ENCODE measurements at places on chromosomes 5 and 9.

DNA sequence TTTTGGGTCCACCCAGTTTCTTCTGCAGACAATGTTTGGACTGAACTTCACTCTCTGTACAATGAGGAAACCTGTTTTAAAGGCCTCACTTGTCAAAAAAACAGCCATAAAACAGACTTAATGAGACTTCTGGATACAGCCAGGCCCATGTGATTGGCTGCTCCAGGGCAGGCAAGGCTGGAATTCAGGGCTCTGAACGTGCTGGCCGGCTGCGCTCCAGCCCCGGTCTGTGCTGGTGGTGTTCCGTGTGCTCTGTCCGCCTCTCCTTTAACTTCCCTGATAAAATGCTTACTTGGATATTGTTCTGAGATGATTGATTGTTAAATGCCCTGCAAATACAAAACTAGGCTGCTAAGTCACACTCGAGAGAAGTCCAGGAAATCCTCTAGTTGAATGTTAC is 131.2 kb upstream of the KLF4 start:
- no peak for DNase-seq

DNA sequence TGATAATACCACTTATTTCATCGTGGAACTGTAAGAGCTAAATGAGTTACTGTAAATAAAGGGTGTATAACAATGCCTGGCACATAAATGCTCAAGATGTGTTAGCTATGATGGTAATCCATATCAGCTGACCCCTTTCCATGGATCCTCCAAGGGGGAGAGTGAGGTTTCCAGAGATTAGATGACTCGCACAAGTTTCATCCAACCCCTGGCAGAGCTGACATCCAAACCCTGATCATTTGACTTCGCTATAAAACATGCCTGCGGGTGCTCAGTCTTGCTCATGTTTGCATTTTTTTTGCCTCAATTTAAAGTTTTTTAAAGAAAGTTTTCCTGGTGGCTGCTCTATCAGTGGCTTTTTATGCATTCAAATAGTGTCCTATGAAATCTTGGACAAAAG is 145.7 kb upstream of the SMIM23 start:
- no peak for DNase-seq

GRCh38 chr5:130290219-130290618 is 386.0 kb downstream of the CHSY3 start:
- DNase-seq, result no peak

DNA sequence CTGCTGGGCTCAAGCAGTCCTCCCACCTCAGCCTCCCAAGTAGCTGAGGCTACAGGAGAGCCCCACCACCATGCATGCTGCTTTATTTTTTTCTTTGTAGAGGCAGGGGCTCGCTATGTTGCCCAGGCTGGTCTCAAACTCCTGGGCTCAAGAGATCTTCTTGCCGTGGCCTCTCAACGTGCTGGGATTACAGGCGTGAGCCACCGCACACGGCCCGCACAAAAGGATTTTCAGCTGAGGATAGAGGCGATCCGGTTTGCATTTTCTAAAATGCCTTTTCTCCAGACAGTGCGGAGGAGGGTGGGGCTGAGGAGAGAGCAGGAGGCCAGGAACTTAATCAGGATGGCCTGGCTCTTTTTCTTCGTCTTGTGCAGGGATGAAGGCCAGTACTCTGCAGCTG is 6.9 kb downstream of the HRH2 start:
- no peak for DNase-seq

DNA sequence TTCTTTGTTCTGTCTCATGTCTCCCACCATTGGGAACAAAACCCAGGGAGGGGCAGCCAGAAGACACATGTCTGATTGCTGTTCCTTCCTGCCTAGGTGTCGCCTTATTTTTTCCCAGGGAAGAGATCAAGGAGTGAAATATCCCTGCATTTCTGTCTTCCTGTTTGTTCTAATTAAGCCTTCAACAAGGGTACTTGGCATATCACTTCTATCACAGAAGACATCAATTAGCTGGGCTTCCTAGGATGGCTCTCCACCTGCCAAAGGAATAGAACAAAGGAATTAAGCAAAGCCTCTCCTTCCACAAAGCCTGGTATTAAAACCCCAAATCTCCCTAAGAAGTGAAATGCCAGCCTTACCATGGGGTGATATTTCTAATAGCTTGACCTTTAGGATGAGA is 299.5 kb upstream of the CD180 start:
- DNase-seq, result no peak

GRCh38 chr9:69045821-69046220 is 10.3 kb downstream of the FXN start:
- DNase-seq, result no peak

GRCh38 chr5:10702040-10702629 is 58.9 kb downstream of the DAP start:
- DNase-seq, result peak; percentile 73

- DNase-seq, result no peak
These were observed 90.7 kb downstream of the PTCH1 start for GRCh38 chr9:95425910-95426551.

GRCh38 chr5:38166832-38167231 is 91.5 kb upstream of the EGFLAM start:
- no peak for DNase-seq

DNA sequence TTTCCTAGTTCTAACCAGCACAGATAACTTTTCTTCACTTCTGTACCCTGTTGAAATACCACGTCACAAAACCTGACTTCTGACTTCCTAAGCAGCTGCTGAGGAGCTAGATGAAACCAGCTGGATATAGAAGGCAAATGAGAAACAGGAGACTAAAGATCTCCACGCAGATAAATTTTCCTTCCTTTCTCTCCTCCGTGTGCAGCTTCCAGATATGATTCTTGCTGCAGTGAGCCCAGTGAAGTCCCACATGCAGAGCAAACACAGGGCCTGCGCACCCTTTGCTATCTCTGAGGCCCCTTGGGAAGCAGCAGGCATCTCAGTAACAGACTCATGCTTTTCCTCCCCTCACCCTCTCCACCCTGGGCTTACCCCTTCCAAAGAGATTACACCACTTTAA is 1638.3 kb downstream of the MAT2B start:
- DNase-seq, result peak; percentile 2

DNA sequence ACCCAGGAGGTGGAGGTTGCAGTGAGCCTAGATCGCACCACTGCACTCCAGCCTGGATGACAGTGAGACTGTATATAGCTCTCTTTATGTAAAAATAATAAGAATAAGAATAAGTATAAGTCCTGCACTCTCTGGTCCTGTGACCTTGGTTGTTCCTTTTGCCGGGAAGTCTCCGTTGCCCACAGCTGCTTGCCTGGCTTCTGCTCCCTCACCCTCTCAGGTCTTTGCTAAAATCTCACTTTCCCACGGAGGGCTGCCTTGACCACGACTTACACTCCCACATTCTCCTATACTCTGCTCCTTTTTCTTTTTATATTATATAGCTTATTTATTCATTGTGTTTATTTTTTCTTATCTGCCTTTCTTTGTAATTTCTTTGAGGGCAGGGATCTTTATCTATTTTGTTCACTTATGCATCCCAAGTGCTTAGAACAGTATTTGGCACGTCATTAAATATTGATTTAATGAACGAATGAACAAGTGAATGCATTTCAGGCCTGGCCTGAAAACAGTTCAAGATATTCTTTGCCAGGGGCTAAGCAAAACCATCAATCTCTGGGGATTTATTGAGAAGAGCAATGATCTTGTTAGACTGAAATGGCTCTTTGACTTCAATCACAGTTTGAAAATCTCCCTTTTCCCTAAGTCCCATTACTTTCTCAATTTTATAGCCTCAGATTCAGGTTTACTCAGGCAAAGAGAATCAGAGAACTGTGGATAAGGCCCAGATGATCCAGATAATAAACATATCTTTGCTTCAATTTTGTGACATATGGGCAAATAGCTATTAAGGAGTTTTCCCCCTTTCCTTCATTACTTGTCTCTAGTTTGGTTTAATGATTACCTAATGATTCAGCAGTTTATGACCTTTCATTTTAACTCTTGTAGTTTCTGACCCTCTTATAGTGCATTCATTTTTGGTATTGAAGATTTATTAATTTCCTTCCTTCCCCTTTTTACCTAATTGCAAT is 60.8 kb upstream of the TMC1 start:
- no peak for DNase-seq

- DNase-seq, result no peak
These were observed 24.1 kb downstream of the RANBP3L start for GRCh38 chr5:36277521-36278176.

DNA sequence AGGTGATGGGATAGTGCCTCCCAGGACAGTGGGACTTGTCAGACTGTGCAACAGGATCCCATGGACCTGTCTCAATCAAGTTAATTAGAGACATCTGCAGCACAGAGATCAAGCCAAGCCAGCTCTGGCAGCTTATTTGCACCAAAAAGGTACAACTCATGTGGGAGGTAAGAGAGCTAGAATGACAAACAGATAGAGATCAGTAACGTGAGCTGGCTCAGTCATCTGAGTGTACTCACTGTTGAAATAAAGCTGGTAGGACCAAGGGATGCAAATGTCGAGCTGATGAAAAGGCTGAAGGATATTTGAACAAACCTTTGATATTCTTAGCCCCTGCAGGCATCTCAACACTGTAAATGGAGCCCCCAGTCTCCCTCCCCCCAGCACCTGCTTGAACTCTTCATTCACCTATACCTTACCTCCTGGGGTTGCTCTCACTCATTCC is 198.1 kb downstream of the EFNA5 start:
- DNase-seq, result no peak

- DNase-seq, result no peak
These were observed 157.3 kb downstream of the ADAMTS12 start for GRCh38 chr5:33734537-33734936.

- no peak for DNase-seq
These were observed 25.1 kb upstream of the TBC1D2 start for GRCh38 chr9:98280574-98280973.

DNA sequence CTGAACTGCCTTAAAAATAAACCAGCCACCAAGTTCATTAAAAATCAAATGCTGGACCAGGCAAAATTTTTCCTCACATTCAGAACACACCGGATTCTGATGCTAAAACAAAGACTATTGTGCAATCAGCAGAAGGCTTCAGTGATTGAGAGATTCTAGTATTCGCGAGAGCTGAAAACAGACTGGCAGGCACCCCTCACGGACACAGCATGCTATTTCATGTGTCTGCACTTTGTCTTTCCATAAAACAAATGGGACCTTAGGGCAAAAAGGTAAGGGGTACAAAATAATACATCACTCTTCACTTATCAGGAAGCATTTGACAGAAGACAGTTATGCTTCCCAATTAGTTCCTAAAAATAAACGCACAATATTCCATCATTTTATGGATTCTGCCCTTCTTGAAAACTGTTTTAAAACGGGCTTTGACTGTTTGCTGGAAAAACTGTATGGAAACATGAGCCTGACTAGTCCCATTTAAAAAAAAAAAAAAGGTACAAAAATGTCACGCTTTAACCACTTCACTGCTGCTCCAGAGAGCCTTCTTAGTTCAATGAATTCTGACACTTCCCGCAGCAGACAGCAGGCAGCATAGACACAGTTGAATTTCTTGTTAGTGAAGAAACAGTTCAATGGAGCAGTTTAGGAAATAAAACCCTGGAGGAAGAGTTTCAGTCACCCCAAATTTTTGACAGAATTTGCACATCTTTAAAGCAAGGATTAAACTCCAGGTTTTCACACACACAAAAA is 99.2 kb downstream of the MED27 start:
- DNase-seq, result peak; percentile 12

GRCh38 chr9:130172161-130172857 is at the start of gene NCS1:
Gene NCS1 (plus strand): TSS chr9:130172404. CDS start chr9:130172664, 260 bp downstream.
- DNase-seq, result peak; percentile 72

DNA sequence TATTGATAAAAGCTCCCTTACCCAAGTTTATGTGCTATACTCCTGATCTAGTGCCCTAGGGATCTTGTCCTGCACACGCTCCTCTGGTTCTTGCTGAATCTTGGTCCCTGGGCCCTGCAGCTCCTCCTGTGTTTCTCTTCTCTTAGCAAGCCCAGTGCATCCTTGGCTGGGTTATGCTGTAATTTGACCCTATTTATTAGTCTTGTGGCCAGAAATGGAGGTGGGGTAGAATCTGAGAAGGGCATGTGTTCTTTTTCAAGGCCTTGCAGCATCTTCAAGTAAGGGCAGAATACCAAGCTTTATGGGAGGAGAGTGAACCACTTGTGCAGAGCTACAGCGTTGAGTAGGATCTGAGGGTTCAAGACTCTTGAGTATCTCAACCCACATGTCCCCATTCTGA is 366.8 kb downstream of the FAM170A start:
- DNase-seq, result peak; percentile 48

- DNase-seq, result no peak
These were observed 52.2 kb upstream of the DAB2IP start for GRCh38 chr9:121598965-121599871.

DNA sequence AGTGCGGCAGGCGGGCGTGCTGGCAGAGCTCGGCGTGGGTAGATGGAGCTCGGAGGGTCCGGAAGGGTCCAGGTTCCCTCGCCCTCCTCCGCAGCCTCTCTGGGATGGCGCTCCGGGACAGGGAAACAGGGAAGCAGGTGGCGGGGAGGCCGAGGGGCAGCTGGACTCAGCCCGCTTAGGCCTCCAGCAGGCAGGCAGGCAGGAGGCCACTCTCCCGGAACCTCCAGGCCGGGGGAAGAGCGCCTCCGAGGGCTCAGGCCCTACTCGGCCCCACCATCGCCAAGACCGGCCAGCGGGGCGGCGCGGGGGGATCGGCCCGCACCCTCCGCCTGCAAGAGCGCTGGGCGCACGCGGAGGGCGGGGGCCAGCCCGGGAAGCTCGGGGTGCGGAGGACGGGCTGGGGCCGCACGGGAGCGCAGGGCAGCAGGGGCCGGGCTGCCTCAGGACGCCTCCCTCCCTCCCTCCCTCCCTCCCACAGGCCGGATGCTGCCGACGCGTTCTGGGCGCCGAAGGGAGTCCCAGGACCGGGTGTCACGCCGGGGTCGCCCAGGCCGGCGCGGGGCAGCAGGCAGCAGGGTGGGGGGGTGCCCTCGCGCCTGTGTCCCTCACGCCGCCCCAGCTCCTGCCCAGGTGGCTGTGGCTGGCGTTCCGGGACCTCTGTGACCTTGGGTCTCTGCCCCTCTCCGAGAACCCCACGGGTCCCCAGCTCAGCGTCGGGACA is 977 bp downstream of the MGAT4B start:
- peak; percentile 54 for DNase-seq

- no peak for DNase-seq
These were observed 32.2 kb upstream of the SPATA31D4 start for GRCh38 chr9:81896070-81896469.

DNA sequence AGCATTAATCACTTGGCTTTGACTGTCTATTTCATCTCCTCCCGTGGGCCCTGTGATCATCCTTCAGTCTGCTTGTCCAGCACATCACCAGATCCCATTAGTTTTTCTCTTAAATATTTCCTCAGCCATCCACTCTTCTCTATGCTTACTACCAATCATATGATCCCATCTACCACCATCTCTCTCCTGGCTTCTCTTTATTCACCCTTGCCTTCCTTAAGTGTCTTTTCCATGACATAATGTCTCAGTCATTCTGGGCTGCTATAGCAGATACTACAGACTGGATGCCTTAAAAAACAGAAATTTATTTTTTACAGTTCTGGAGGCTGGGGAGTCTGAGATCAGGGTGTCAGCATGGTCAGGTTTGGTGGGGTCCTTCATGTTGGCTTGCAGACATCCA is 208.4 kb upstream of the PPP1R2B start:
- no peak for DNase-seq

DNA sequence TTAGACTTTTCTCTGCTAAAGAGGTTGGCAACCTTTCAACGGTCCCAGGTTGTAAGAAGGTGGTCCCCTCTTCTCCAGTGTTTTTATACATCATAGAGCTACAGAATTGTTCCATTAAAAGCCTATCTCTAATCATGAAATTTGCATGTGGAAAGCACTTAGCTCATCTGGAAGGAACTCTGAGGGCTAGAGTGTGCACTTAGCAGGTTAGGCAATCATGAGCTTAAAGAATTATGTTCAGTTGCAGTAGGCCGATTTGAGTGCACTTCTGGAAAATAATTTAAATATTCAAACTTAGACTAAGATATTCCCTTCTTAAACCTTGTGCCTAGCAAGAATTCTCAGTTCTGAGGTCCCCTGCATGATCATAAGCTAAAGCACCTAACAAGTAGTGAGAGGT is 468.7 kb downstream of the SPATA31D1 start:
- no peak for DNase-seq

All from fibroblast of gingiva (primary cell).